ENCODE measurements at places on chromosomes 2 and 18.

DNA sequence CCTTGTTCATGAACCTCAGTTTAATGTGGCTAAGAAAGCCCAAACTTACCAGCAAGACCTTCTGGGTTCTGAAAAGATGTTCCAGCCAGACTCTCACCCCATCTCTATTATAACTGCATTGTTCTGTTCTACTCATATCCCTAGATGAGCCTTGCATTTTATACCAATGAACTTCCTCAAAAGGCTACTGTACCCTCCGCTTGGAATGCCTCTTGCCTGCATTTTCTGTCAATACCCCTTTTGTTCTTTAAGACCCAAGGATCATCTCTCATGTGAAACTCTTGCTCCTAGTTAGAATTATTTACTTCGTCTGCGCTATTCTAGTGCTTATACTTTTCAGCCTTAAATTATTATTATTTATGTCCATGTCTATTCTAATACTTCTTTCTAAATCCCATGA is 181.5 kb downstream of the MYO3B start:
- no peak for DNase-seq

DNA sequence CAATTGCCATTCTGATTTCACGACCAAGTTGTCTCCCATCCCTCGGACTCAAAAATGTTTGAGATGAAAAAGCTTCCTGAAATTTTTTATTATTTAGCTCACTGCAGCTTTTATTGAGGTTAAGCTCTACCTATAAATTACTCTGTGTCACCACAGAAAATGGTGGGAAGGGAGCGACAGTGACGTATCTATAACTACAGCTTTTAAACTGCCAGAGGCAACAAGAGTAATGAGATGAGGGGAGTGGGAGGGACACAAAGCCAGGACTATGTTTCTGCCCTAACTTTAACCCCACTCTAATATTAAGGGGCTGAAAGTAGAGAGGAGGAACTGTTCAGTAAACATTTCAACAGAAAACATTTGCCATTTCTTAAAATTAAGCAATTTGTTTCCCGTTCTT is 37.4 kb downstream of the SMAD2 start:
- no peak for DNase-seq

- DNase-seq = no peak
These were observed 107.7 kb downstream of the SCG2 start for GRCh38 chr2:223494496-223494895.

GRCh38 chr18:28657961-28658360 is 481.0 kb upstream of the CDH2 start:
- no peak for DNase-seq

DNA sequence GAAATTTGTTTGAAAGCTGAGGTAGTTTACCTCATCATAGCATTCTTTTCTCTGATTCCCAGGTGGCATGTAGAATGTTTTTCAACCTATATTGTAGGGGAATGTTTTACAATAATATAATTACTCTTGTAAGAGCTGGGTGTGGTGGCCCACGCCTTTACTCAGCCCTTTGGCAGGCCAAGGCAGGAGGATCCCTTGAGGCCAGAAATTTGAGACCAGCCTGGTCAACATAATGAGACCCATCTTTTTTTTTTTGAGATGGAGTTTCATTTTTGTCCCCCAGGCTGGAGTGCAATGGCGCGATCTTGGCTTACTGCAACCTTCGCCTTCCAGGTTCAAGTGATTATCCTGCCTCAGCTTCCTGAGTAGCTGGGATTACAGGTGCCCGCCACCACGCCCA is 3.6 kb downstream of the USP39 start:
- DNase-seq = no peak

GRCh38 chr2:238655974-238656722 is 191.7 kb upstream of the TWIST2 start:
- DNase-seq = no peak

- DNase-seq = no peak
These were observed 502.8 kb upstream of the LRRTM4 start for GRCh38 chr2:78024996-78025395.
